ENCODE measurements at places on chromosomes 7 and 10.

- DNase-seq: no peak
Observed at GRCh38 chr10:106830006-106830405, 334.5 kb downstream of the SORCS1 start.

DNA sequence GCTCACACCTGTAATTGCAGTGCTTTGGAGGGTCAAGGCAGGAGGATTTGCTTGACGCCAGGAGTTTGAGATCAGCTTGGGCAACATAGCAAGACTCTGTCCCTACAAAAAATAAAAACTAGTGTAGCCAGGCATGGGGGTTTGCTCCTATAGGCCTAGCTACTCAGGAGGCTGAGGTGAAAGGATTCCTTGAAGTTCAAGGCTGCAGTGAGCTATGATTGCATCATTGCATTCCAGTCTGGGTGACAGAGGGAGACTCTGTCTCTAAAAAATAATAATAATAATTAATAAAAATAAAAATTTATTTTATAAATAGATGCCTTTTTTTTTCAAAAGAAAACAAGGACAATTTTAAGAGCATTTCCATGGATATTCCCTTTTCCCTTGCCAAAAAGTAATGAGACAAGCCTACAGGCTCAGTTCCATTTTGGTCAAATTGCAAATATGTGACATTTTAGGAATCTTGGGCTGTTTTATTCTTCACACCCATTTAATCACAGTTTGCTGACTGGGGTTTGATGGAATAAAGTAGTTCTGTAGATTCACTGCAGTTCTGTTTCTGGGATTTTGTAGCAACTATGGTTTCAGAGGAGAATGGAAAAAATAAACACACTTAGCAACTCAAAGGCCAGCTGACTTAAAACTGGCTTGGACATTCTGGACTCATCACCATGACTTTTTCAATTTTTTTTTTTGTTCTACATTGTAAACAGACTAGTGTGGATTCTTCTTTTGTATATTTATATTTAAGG is 48.4 kb upstream of the ARHGAP21 start:
- no peak for DNase-seq

DNA sequence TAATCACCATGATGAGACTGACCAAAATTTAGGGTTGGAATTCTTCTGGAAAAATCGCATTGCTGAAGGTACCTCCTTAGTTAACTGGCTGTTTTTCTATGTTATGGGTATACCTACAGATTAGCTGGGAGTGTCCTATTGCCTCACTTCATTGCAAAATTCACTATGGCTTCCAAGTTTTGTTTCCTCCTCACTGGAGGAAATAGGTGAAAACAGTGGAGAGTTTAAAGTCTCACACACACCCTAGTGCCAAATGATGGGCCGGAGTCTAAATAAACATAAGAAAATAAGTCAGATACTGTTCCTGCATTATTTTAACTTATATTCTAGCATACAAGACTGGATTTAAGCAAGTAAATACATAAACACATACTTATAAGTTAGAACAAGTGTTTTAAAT is 98.2 kb downstream of the AHR start:
- no peak for DNase-seq

- DNase-seq: no peak
Observed at GRCh38 chr7:30879139-30880124, 32.2 kb upstream of the AQP1 start.

- DNase-seq: no peak
Observed at GRCh38 chr7:82384051-82384464, 59.5 kb downstream of the CACNA2D1 start.

DNA sequence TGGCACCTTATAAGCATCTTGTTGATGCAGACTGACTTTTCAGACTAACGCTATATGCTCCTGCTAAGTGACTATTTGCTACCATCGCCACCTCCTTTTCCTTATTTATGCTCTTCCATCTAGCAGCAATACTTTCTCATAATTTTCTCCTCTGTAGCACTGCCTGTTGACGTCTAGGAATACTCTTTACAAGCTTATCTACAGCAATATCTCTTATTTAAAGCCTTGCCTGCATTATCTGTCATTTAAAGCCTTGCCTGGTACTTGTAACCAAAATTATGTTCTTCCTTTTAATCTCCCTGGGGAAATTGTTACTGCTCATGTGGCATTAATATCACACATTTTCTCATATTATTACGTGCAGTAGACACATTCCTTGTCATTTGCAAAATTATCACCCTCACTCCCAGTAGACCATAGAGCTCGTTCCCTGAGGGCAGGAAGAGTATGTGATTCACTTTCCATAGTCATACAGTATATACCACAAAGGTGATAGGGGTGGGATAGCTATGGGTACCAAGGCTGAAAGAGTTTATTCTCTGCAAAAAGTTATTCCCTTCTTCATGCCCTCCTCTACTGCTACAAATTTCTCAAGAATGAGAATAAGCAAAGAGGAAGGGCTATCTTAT is 359.7 kb upstream of the PCDH15 start:
- DNase-seq: no peak

DNA sequence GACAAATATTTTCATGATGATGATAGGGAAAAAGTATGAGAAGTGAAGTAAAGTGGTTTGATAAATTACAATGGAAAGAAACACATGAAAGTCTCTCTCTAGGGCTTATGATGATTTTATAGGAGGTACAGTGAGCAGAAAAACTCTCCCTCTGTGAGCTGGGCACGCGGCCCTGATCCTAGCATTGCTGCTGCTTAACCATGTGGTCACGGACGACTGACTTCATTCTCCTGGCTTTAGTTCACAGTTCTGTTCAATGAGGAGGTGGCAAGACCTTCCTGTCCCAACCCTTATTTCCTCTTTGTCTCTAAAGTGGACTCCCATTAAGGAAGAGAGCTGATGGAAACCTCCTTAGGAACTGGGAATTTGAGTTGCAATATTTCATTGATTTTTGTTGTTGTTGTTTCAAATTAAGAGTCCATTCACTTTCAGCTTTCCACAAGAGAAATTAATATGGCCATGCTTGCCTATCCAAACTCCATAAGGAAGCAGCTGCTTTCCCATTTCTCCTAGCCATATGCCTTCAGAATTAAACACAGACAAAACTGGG is 8.2 kb upstream of the PON3 start:
- no peak for DNase-seq

GRCh38 chr7:42332605-42333222 is 95.7 kb upstream of the GLI3 start:
- no peak for DNase-seq

DNA sequence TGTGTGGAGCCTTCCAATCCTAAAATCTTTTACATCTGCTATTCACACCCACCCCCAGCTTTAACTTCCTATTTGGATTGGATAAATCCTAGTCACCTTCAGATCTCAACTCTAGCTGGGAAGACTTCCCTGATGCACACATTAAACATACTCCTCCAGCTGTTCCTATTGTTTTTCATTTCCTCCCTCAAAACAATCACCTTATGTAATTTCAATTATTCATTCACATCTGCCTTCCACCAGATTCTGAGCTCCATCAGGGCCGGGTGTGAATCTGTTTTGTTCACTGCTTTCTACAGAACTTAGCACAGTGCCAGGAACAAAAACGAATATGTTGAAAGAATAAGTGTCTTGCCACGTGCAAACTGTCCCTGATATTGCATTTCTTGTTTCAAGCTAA is 497.4 kb downstream of the PLXDC2 start:
- DNase-seq: no peak

DNA sequence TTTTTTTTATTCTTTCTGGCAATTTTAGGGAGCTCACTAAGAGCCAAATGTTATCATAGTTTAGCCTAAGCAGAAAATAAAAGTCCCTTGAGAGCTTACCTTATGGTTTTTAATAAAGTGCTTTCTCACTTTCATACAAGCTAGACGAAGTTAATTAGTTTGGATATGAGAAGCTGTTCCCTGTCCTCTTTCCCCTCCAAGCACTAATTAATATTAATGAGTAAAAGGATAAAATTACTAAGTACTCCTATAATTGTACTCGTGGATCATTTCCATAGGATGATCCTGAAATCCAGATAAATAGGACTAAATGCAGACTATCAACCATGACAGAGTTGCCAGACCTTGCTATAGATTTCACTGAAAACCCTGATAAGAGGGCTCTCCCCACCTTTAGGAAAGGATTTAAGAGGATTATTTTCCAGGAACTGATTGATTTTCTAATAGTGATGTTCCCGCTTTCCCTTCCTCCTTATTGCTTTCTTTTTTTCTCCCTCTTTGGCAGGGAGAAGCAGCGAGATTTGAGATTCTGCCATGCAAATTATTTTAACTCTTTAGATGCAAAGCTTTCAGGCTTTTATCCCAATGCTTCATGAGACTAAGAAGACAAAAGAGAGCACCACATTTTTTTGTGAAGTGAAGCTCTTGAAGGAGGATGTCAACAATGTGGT is 58.3 kb upstream of the HECW1 start:
- no peak for DNase-seq

DNA sequence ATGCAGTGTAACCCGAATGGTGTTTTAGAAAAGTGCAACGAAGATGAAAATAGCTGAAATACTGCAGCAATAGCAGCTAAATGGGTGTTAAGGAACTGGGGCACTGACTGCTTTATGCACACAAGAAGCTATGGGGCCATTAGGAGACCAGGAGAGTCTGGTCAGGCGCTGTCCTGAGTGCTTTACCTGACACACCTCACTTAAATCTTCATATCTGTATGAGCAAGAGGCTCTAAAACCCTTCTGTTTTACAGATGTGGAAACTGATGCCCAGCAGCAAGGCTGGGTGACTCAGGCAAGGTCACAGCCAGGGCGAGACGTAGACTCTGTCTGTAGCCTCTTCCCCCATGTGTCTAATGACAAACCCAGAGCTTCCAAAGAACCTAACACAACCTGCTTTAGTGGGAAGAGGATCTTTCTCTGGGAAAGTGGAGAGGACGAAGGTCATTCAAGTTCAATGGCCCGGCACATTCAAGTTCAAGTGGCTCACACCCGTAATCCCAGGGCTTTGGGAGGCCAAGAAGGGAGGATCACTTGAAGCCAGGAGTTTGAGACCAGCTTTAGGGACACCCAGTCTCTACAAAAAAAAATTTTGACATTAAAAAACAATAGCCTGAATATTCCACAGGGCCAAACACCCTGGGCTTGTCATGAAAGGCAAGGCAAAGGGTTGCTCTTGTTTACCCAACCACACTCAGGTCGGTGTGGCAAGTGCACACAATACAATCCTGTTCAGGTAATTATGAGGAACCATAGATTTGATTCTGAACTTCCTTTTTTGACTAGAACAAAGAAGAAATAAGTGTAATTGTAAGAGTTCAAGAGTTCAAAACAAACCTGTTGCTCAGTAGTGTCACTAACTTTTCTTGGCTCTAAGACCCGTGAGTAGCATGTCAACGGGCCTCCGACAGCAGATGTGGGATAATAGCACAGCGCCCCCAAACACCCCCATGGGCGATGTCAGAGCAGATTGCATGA is 53.7 kb upstream of the KLF6 start:
- no peak for DNase-seq

Measured in activated CD8-positive, alpha-beta memory T cell treated with anti-CD3 and anti-CD28 coated beads for 1 hour (primary cell).